ENCODE measurements at places on chromosomes 5 and 9.
A peak's percentile ranks its signal among the peaks of the same experiment; 100 is the strongest.

- DNase-seq: no peak
Observed at GRCh38 chr5:90221951-90222350, 187.6 kb downstream of the CETN3 start.

DNA sequence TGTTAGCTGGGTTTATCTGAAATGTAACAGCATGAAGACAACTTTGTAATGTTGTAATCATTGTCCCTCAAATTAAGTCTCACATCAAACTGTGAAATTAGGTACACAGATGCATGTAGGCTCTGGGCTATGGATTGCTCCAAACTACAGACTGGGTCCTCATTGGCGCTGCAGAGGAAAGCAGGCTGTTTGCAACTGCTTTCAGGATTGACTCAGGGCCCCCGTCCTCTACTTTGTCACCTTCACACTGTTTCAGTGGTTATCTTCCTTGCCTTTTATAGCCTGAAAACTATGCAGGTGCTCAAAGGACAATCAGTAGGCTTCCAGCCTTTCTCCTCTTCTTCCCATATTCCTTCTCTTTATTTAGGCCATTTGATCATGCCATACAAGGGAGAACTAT lies 18.0 kb downstream of the GRAMD2B start:
- DNase-seq: no peak

- no peak for DNase-seq
Observed at GRCh38 chr5:30765706-30766105, 427.8 kb upstream of the CDH6 start.

DNA sequence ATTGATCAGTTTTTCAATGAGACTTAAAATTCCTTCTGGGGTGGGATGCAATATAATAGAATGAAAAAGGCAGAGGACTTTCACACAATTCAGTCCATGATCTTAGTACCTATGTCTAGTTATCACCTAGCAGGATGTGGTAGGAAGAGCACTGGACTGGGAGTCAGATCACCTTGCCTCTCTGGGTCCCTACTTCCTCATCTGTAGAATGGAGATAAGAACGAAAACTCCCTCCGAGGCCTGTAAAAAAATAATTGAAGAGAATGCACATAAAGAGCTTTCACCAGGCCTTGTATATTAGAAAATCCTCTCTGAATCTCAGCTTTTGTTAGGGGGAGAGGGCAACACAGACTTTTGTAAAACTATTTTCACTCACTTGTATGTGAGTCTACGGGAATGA lies 681 bp upstream of the TMEFF1 start:
- DNase-seq: no peak

DNA sequence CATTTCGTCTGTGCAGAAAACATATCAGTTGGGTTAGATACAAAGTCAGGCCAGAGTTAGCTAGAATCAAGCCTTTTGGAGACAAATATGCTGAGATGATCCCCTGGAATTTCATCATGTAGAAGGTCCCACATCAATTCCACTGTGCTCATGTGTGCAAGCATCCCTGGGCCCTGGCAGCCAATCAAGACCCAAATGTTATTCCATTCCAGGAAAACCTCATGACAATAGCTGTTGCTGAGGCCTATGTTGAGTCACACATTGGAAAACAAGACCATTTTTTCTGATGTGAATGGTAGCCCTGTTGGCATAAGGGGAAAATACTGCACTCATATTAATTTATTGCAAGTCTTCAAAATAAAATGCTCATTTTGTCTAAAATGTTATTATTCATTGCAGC lies 11.5 kb downstream of the SPOCK1 start:
- peak; percentile 52 for DNase-seq

DNA sequence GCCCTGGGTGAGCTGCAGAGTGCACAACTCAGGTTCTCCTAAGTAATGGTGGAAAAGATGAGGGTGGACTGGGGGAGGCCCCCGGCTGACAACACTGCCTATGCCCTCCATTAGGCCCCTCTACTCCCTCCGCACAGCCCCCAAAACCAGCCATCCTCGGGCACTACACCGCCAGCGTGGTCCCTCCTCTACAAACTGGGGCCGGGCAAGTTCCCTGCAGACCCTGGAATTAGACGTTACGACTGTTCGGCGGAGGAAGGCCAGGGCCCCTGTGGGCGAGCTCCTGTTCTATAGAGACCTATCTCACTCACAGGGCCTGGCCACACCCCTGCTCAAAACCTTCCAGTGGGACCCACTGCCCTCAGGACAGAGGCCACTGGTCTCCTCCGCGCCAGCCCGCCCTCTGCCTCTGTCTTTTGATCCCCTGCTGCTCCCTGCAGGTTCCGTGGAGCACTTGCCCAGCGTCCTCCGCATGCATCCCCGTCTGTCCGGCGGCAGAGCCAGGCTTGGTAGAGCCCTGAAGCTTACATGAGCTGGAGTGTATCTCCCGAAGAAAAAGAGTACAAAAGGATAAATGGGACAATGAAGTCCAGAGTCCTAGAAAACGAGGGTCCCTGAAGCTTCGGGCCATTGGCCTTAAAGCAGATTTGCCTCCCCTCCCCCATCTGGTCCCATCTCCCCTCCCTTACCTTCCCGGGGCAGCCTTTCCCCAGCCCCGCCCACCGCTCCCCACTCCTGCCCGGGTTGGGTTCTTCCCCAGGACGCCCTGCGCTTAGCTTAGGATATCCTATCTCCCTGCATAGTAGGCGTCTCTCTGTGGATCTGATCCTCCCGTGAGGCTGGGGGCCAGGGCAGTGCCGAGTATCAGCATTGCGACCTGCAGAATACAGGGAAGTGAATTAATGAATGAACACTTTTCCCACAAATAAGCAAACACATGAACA lies 71.3 kb downstream of the HRH2 start:
- DNase-seq: no peak

- DNase-seq: no peak
Observed at GRCh38 chr9:118271331-118271730, 567.1 kb downstream of the TLR4 start.

GRCh38 chr5:40578501-40579451 lies 100.9 kb upstream of the PTGER4 start:
- no peak for DNase-seq

DNA sequence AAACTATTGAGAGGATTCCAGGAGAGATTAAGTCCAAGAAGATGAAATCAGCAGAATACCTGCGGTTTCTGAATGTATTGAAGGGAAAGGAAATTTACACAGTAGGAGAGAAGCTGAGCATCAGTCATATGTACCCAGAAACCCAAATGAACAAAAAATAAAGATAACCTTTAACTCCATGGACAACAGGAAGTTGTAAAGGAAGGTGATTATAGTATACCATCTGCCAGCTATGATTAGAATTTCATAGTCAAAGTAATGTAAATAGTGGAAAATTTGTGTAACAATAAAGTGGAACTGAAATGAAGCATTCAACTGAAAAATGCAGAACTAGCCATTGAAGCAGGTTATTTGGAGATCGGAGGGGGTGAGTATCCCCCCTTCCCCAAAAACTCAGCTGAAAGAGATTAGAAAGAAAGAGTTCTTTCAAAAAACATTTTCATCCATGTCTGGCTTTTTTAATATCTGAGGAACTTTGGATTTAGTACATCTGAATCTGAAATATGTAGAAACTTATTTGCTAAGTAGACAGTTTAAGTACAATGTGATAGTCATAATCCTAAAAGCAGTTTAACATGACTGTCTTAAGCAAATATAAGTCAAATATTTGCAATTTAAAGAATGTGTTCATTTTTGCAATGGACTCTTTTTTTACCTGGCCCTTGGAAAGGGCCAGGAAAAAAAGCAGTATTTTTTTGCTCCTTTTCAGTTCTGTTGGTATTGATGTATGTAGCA lies 58.4 kb downstream of the APC start:
- DNase-seq: no peak

- DNase-seq: peak; percentile 63
Observed at GRCh38 chr5:120326651-120327050, 137.4 kb upstream of the PRR16 start.

- DNase-seq: peak; percentile 87
Observed at GRCh38 chr5:173016598-173017046, 33.1 kb downstream of the ATP6V0E1 start.

DNA sequence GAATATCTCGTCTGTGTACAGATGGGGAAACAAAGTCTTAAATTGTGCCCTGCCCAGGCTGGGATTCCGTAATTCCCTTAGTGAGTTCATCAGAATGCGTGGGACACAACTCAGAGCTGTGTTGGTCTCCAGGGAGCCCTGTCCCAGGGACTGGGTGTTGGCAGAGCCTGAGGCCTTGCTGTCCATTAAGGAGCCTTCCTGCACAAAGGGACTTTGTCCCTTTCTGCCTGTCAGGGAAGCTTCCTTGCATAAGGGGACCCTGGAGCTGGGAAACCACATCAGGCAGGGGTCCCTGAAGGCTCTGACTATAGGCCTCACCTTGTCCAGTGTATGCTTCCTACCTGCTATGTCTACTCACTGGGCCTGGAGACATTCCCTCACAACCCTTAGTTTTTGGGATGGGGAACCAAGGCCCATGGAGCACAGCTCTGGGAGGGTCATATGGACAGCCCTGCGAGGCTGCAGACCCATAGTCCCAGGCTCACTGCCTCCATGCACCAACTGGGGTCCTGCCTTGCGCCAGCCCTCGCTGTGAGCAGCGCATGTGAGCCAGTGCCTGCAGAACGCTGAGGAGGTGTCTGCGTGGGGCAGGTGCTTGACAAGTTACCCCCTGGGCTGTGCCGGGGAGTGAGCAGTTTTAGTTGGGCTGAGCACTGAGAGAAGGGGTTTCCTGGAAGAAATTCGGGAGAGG lies 1.6 kb downstream of the CARD19 start:
- DNase-seq: no peak

DNA sequence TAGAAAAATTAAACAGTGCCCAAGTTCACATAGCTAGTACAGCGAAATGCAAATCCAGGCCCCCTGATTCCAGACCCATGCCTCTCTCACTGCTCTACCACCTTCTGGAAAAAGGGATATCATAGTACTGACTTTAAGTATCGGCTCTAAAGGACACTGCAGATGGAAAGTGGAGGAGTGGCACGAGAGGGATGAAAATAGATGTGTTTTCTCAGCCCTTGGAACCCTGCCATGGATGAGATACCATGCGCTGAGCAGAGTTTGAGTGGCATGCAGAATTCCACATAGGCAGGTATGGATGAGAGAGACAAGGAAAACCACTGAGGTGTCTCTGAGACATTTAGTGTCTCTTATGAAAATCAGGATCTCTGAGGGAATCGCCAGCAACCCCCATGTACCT lies 18.8 kb downstream of the CKMT2 start:
- no peak for DNase-seq

DNA sequence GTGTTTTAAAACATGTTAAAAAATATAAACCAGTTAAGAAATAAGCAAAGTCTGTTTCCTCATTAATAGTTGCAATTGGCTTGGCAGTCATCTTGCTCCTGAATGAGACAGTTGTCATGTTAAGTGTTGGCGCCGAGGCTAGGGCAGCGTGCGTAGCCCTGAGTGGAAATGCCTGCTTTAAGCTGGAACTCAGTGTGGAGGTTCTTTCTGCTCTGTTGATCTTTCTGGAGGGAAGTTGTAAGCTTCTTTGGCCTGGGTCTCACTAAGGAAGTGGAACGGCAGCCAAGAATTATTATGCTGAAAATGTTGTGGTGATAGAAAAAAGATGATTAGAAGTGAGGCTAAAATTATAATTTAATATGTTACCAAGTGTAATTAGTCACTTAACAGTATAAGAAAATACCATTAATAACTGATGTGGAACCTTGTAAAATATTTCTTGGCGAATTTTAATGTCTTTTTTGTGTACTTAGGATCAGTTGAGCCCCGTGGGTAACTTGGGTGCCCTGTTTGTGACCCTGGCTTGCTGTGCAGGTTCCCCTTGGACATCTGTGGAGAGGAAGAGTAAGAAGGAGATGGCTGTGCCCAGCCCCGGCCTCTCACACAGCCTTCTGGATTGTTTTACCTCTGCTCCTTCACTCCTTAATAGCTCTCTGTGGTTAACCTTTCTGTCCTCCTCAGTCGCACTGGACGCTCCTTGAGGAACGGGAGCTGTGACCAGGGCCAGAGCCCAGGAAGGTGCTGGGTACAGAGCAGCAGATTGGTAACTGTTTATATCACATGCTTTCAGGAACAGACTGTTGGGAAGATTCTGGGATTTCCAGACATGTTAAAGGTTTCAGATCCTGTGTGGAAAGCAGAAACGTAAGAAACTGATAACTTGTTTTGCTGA lies 31.0 kb downstream of the PCBD2 start:
- DNase-seq: no peak

DNA sequence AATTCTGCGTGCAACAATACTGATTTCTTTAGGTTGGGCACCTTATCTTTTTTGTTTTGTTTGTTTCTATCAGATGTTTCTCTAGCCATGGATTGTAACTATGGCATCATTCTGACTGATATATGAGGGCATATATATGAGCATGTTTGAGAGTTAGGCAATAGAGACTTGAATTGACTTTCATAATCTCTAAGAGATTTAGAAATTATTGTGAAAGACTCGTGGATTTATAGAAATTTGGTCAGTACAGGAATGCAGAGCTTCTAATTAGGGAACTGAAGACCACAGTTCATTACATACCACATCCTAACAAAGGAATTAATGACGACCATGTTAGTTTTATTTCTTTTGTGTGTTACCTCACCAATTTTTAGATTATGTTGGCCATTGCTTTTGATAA lies 546.0 kb upstream of the GRAMD2B start:
- peak; percentile 27 for DNase-seq

DNA sequence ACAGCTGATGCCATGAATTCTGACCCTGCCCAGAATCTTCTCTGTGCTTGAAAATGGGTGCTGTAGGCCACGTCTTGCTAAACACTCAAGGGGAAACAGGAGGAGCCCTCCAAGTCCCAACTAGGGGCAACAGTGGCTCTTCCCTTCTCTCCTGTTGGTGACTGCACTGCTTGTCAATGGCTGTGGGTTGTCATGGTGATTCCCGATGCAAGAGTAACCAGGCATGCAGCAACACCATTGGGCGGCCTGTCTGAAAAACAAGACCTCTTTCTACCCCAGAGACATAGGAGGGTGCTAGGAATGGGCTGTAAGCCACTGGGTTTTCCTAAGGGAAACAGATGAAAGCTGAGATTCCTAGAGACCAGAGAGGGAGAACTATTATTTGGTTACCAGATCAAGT lies 201.7 kb upstream of the PANK3 start:
- no peak for DNase-seq

- DNase-seq: no peak
Observed at GRCh38 chr9:97596906-97597305, 36.3 kb downstream of the TSTD2 start.

All from fibroblast of gingiva (primary cell).